ENCODE measurements at places on chromosomes 4 and X.

GRCh38 chrX:6052111-6052745 is 176.4 kb downstream of the NLGN4X start:
- DNase-seq, result no peak

DNA sequence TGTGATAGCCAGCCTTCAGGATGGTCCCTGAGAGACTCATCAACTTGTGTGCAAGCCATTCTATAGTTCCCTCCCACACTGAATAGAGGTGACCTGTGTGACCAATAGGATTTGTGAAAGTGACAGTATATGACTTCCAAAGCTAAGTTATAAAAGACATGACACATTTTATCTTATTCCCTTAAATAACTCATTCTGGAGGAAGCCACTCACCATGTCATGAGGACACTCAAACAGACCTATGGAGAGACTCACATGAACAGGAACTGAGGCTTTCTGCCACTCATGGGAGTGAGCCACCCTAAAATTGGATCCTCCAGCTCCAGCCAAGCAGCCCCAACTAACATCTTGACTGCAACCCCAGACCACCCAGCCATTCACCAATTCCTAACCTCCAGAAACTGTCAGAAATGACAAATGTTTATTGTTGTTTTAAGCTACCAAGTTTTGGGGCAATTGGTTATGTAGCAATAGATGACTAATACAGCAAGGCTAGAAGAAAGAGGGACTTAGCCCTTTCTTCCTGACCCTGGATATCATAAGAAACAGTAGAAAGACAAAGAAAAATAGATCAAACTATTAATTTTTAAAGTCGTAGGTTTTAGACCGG is 9.0 kb upstream of the CHIC2 start:
- DNase-seq, result no peak

- DNase-seq, result no peak
Observed at GRCh38 chr4:185886832-185887524, 75.0 kb upstream of the SORBS2 start.

GRCh38 chr4:109872065-109872464 is 24.2 kb downstream of the LRIT3 start:
- DNase-seq, result no peak

DNA sequence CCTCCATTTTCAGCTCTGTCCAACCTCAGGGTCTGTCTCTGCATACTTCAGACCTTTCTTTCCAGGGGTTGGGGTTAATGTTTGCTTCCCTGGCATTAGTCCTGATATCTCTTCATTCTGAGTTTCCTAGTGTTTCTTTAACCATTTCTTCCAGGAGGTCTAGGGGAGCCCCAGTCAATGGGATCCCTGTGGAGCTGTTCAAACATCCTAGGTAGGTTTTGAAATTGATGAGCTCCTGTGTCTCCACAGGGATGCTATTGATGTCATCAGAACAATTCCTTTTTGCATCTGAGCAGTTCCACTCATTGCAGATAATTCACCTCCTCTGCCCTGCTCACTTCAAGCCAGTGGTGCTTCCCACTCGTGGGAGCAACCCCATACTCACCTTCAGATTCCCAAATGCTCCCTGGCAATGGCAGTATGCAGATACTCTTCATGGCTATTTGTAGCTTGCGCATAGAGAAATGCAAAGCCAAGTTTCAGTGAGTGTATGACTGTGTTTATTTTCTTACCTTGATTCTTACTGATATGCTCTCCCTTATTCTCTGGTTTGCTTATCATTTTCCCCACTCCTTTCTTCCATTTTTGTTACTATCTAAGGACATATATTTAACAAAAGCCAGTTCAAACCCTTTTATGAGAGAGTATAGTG is 33.7 kb upstream of the LIMCH1 start:
- DNase-seq, result no peak

GRCh38 chr4:114509340-114509739 is 89.3 kb upstream of the UGT8 start:
- DNase-seq, result no peak

DNA sequence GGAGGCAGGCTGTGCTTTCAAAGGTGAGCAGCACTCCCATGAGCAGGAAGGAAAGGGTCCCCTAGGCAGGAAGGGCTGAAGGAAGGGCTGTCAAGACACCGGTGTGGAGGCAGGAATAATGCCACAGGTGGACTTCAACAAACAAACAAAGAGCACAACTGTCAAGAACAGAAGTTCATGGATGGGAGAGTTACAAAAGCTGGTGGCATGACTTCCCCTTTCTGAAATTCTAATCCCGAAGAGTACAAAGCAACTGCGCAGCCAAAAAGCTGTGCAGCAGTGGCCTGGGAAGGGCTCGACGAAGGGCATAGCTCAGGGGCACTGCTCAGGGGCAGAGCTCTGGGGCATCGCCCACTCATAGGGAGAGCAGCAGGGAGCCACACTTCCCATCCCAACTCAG is 582.3 kb upstream of the DIPK2B start:
- no peak for DNase-seq

- no peak for DNase-seq
Observed at GRCh38 chrX:113059714-113060113, 219.1 kb upstream of the AMOT start.

- DNase-seq, result no peak
Observed at GRCh38 chr4:116515959-116516358, 569.4 kb downstream of the TRAM1L1 start.

DNA sequence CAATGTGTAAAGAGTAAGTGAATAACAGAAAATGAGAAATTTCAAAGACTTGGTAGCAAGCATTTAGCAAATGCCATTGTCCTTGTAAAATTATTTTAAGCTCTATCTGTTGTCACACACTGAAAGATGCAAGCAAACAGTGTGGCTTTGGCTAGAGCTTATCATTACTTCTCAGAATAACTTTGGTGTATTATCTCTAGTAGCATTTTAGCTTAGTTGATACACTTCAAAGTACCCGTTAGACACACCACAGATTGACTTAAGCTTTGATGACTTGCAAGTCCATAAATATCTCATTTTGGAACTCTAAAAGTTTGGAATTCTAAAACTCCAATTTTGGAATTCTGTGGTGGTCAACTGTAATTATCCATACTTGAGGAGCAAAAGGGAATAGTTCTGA is 98.6 kb downstream of the PDLIM5 start:
- peak; percentile 73 for DNase-seq

- no peak for DNase-seq
Observed at GRCh38 chr4:6520051-6520636, 47.7 kb upstream of the PPP2R2C start.

- no peak for DNase-seq
Observed at GRCh38 chr4:41430792-41431191, 107.2 kb upstream of the LIMCH1 start.

DNA sequence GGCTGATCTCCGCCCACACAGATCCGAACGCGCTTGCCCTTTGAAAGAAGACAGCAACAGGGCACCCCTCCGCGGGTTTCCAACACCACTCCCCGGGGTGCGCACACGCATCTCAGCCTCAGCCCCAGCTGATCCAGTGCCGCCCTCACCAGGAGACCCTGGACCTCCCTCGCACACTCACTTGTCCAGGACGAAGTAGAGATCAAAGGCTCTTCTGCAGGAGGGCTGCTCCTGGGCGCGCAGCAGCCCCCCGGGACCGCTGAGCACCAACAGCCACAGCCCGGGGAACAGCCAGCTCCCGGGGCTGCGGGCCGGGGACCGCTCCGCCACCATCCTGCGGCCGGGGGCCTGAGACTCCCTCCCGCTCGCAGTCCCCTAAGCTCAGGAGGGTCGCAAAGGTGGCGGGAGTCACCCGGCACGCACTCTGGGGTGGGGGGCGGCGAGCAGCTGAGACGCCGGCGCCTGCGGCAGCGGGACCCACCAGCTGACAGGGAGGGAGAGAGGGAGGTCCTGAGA is 743 bp downstream of the ANTXR2 start:
- DNase-seq, result peak; percentile 66

DNA sequence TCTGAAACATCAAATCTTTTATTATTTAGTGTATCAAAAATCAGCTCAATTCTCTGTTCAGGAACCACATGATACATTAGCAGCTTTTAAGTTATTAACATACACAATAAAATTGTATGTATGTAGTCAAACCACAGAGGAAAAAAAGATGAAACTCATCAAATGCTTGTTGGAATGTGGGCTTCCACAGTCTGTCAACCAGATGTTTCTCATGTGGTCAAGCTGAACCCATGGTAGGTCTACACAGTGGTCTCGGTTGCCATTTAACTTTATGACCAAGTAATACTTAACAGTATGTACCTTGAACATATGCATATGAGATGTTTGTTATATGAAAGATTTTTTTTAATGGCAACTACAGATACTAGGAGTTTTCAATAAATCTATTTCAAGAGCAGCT is 427.8 kb downstream of the IL15 start:
- DNase-seq, result no peak

DNA sequence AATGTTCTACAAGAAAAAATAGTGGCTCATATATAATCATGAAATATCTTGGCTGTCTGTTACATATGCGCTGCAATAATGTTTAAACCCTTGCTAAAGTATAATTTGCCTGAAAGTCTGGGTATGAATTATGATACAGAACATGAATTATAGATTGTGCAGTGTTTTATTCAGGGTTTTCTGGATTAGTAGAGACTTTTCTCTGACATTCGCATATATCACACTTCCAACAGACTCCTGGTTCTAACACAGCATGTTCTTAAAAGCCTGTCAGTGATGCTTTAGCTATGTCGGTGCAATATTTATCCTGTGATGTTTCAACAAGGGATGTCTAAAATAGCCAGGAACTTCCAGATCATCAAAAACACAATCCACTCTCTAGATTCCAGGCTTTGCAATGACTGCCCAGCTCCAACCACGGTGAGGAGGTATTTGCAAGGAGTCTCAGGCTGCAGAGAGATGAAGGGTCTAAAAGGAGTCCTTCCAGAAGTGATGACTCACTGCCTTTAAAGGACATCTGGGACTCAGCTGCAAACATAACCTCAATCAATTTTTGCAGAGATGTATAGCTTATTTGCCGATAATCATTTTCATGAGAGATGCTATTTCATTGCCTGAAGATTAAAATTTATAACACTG is 69.4 kb downstream of the RWDD4 start:
- no peak for DNase-seq

DNA sequence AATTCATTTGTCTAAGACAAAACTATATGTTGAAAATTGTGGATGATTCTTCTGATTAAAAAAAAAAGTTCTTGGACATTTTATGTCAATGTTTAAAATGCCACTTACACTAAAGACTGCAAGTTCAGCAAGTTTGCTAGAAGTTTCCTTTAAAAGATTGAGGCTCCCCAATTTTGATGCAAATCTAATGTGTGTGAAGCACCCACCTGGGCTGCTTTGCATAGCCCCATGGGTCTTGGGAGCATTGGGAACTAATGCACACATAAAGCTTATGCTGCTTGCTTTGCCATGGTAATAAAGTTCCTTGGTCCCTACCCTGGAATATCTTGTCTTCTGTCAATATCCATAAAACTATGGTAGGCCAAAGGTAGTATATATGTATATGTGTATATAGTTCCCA is 725.9 kb upstream of the GRID2 start:
- no peak for DNase-seq

- DNase-seq, result no peak
Observed at GRCh38 chrX:13167481-13168231, 123.2 kb upstream of the FAM9C start.

GRCh38 chr4:182918044-182918607 is 940 bp upstream of the DCTD start:
- no peak for DNase-seq

- no peak for DNase-seq
Observed at GRCh38 chr4:112702892-112703291, 65.9 kb downstream of the LARP7 start.

DNA sequence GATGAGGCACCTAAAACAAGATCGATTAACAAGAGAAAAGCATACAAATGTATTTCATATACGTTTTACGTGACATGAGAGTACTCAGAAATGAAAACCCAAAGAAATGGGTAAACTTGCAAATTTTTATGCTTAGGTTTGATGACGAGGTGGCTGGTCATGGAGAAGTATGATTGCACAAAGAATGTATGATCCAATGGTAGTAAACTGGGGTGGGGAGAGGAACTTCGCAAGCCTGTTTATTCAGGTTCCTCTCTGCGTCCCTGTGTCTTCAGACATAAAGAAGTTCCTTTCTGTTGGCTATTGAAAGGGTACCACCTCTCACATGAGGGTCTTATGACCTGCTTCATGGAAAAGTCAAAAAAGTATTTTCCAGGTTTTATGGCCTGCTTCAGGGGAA is 309.2 kb downstream of the BCOR start:
- no peak for DNase-seq

- no peak for DNase-seq
Observed at GRCh38 chr4:71217688-71218087, 121.1 kb upstream of the SLC4A4 start.

- no peak for DNase-seq
Observed at GRCh38 chr4:152100379-152101201, 339.8 kb upstream of the GATB start.

GRCh38 chr4:109861916-109862511 is 14.1 kb downstream of the LRIT3 start:
- DNase-seq, result no peak

DNA sequence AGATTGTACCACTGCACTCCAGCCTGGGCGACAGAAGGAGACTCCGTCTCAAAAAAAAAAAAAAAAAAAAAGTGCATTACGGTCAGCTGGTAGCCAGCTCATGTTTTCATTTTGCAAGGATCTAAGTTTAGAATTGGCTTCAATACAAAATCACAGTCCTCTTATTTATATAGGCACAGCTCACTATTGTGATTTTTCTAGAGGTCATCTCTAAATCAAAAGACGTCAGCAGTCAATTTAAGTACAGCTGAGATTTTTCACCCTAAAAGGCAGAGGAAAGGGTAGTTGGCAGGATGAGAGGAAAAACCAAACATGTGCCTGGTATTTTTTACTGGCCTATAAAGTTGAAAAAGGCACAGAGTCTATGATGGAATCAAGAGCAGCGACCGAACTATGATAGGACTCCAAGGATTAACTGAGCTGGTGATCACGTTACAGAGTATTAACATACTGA is 30.8 kb downstream of the ASB5 start:
- DNase-seq, result no peak

GRCh38 chr4:110032603-110033002 is 119.9 kb downstream of the EGF start:
- no peak for DNase-seq

- DNase-seq, result no peak
Observed at GRCh38 chrX:14506866-14507265, 22.5 kb upstream of the GLRA2 start.

DNA sequence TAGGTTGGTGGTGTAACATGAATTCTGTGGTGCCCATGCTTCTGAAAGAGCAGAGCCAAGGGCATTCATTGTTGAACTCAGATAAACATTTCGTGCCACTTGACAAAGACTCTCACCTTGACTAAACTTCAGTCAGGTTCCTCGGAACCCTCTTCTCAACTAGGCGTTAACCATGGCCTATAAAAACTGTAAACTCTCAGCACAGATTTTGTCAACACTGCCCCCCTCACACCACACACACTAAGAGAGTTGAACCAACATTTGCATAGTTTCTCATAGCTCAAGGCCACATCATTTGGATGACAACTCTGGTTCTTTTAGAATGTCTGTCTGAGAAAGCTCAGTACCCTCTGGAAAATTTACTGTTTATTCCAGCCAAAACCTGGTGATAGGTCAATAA is 28.1 kb downstream of the CASP6 start:
- DNase-seq, result no peak
